ENCODE measurements at places on chromosomes 2 and 18.
A peak's percentile ranks its signal among the peaks of the same experiment; 100 is the strongest.

- DNase-seq = no peak
Measured at GRCh38 chr18:57210107-57210715, 63.3 kb downstream of the BOD1L2 start.

- no peak for DNase-seq
Measured at GRCh38 chr2:218065239-218066006, 3.6 kb upstream of the RUFY4 start.

DNA sequence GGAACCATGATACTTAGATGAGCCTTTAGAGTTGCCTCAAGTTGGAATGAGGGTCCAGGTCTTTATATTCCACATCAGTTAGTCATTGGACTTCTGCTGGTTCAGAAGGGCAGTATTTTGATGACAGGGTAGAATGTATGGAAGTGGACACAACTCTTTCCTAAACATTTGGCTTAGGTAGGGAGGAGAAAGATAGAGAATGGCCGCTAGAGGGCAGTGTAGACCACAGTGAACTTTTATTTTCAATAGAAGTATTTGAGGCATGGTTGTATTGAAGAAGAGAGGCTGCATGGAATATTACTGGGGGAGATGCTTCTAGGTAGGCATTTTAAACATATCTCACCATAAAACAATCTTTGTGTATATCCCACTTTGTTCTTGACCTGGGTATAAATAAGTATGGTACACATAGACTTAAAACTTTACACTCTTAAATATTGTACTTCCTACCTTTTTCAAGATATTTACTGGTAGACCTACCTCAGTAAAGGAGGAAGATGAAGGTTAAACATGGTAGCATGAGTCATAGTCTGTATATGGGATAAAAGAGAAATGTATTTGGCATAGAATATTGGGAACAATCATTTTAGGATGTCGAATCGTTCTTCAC, 497.6 kb upstream of the FAM98A start:
- no peak for DNase-seq

GRCh38 chr18:61129001-61129400, 204.2 kb upstream of the CDH20 start:
- DNase-seq = no peak

- DNase-seq = no peak
Measured at GRCh38 chr2:176746411-176746810, 466.2 kb upstream of the HNRNPA3 start.

GRCh38 chr18:2874765-2875164, 28.0 kb downstream of the EMILIN2 start:
- DNase-seq = no peak

DNA sequence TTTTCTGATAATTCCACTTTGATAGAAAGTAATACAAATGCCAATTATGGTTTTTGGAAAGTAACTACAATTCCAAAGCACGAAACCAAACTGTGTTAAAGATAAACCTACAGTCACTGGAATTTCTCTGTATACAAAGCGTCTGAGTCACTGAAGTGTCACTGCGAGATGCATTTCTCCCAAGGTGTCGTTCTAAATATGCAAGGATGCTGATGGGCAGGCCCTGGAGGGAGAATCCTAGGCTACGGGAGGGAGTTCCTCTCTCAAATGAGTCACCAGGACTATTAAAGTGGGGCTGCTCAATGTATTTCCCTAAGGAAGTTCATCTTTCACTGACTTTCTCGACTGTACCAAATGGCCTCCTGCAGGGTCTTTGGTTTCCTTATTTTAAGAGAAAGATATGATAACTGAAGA, 163.8 kb upstream of the STK17B start:
- DNase-seq = no peak

- no peak for DNase-seq
Measured at GRCh38 chr18:47915229-47915628, 15.2 kb downstream of the SMAD2 start.

DNA sequence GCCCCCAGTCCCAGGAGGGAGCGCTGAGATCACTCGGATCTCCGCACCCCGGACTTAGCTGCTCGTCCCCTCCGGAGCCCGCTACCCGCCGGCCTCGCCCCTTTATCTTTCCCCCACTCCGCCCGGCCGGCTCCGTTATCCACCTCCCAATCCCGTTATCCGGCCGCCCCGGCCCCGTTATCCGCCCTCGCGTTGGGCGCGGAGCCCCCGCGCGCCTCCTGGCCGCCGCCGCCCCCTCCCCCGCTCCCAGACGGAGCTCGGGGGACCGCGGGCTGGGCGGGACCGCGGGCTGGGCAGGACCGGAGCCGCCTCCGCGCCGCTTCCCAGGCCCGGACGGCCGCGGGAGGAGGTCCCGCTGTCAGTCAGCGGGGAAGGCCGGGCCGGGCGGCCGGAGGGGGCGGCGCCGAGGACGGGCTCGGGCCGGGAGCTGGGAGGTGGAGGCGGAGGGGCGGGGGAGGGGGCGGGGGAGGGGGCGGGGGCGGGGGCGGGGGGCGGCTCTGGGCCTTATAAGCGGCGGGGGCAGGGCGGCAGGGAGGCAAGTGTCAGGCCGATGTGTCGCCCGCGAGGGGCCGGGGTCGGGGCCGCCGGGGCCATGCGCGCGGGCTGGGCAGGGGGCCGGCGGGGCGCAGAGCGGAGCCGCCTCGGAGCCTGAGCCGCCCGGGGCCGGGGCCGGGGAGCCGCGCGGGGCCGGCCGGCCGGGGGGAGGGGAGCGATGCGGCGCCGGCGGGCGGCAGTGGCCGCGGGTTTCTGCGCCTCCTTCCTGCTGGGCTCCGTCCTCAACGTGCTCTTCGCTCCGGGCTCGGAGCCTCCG, at the start of gene PKDCC:
Gene PKDCC (plus strand): TSS at position 534 of the 811 bp plus-strand sequence. CDS start 179 bp downstream, at position 713.
- peak; percentile 4 for DNase-seq

- DNase-seq = no peak
Measured at GRCh38 chr18:12608301-12608700, 49.6 kb downstream of the SPIRE1 start.

DNA sequence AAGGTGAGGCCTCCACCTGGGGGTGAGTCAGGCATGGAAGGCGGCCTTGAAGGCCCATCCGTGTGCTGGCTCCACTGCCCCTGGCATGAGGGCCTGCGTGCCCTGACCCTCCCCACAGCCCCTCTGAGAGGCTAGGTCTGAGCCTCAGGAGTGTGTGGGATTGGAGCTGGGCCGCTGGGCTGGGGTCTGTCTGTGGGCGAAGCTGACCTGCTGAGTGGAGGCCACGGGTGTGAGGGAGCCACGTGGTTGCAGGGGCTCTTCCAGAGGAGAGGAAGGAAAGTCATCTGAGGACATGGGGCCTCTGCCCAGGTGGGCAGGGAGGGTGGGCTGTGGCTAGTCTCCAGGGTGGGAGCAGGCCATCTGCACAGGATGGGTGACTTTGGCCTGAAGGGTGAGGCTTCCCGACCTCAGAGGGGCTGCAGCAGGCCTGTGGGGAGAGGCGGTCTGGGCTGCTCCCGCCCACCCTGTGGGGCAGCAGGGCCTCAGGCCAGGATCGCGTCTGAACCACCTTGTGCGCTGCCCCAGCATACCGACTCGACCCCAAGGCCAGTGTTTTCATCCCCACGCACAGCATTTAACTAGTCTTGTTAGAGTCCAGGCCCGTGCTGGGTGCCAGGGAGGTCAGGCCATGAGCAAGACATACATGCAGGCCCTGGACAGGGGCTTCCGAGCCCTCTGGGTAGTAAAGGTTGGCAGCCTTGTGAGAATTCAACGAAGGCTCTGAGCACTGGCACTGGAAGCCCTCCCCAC, 11.2 kb downstream of the ARHGEF4 start:
- no peak for DNase-seq

DNA sequence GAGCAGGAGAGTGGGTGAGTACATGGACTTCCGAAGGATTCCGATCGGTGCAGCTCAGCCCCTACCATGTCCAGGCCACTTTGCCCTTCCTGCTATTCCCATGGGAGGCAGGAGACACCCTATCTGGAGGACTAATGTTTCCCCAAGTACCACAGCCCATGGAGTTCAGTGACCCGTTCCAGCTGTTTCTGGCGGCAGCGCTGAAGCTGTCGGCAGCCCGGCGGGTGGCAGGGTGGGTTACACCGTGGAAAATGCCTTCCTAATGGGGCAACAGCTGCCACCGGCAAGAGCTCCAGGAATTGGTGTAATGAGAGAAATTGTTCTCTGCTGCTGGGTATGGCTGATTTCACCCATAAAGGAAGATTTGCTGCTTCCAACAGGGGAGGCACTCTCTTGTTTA, 98.3 kb downstream of the MYCN start:
- DNase-seq = no peak

DNA sequence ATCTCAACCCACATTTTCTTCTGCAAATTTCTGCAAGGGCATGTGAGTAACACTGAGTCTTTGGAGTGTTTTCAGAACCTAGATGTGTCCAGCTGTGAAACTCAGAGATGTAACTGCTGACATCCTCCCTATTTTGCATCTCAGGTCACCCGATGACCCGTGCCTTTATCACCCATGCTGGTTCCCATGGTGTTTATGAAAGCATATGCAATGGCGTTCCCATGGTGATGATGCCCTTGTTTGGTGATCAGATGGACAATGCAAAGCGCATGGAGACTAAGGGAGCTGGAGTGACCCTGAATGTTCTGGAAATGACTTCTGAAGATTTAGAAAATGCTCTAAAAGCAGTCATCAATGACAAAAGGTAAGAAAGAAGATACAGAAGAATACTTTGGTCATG, 8.0 kb downstream of the UGT1A1 start:
- DNase-seq = no peak

DNA sequence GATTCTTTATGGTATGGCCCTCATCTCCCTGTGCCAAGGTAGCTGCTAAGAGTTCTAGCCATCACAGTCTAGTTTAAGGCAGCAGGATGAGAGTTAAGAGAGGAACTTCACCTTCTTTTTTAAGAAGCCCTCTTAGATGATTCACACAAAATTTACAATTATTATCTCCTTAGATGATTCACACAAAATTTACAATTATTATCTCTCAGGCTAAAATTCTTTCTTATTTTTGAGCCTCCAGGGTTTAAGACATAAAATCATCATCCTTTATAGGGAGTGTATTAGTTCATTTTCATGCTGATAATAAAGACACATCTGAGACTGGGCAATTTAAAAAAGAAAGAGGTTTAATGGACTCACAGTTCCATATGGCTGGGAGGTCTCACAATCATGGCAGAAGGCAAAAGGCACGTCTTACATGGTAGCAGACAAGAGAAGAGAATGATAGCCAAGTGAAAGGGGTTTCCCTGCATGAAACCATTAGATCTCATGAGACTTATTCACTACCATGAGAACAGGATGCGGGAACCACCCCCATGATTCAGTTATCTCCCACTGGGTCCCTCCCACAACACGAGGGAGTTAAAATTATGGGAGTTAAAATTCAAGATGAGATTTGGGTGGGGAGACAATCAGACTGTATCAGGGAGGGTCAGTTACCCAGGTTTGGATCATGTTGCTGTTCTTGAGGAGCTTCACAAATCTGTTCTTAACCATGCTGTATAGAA, 133.0 kb upstream of the MYO3B start:
- no peak for DNase-seq

GRCh38 chr2:63300835-63301234, 250.2 kb downstream of the OTX1 start:
- no peak for DNase-seq

- no peak for DNase-seq
Measured at GRCh38 chr2:195212586-195212985, 444.4 kb upstream of the SLC39A10 start.

DNA sequence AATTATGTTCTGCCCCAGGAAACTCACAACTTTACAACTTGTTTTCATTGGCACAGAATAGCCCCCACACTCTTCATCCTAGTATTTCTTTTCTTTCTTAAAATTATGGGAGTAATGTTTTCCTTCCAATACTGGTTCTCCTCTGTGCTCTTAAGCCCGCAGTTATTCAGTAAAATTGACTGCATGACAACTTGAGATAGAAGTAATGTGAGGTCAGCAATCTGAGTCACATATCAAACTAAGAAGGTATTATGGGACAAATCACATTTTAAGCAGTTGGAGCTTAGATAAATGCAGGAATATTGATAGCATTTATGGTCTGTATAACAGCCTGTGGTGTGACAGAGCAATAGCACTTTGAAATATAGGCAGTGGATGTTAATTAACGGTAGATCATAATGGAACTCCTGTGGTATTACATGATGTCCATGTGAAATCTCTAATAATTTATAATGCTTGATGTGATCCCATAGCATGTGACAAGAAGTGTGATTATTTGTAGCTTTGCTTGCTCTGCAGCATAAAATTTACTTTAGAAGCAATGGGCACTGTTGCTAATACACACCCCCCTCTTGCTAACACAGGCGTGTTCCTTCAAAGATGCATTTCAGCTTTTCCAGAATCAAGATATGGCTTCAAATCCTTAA, 351.4 kb upstream of the CDH20 start:
- DNase-seq = no peak

GRCh38 chr2:39370101-39370500, 67.0 kb downstream of the MAP4K3 start:
- no peak for DNase-seq

- DNase-seq = no peak
Measured at GRCh38 chr18:10215446-10215845, 239.0 kb upstream of the APCDD1 start.

GRCh38 chr2:44652701-44653100, 288.8 kb upstream of the SIX3 start:
- DNase-seq = no peak

DNA sequence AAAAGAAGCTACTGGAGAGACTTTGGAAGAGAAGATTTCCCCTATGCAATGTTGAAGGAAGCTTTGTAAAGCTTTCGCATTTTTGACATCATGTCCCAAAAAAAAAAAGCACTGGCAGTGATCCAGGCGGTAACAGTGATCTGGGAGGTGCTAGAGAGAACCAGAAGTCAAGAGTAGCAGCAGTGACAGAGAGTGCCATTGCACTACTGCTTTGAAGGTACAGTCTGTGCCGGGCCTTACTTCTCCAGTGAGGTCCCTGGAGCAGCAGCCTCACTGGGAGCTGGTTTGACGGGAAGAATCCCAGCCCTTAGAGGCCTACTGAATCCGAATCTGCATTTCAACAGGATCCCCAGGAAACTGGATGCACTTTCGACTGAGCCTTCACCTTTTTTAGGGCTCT, 50.9 kb upstream of the ATL2 start:
- no peak for DNase-seq

DNA sequence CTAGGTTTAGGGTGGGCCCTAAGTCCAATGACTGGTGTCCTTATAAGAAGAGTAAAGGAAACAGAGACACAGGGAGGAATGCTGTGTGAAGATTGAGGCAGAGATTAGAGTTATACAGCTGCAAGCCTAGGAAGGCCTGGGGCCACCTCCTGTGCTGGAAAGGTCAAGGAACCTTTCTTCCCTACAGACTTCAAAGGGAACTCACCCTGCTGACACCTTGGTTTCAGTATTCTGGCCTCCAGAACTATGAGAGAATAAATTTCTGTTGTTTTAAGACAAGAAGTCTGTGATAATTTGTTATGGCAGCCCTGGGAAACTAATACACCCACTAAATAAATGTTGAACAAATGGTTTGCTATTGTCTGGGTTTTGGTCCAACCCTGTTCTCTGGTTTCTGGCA, 102.3 kb upstream of the NEUROD1 start:
- DNase-seq = no peak

GRCh38 chr2:142052220-142052863, 78.5 kb downstream of the LRP1B start:
- no peak for DNase-seq

GRCh38 chr2:73927344-73927743, 664 bp downstream of the DGUOK start:
- DNase-seq = no peak

GRCh38 chr2:168594778-168595177, 138.7 kb downstream of the CERS6 start:
- DNase-seq = no peak

Data from stimulated activated CD8-positive, alpha-beta memory T cell treated with anti-CD3 and anti-CD28 coated beads, Interleukin-15, amount 100 ng/mL, for 4 hours (primary cell).